A549 treated with AZD2906 at 1 μM for 4 hours (cell line): ENCODE measurements at places on chromosomes 1 and 21. TPM values are rescaled to one million over a fixed set of nuclear protein-coding genes. Genes with fewer than 3 reads are reported as not detected.

The PIGK gene
- 17.4 to 28.4 TPM (median 19.6 TPM) in 5 replicates for total RNA-seq

The PRDM16 gene
- total RNA-seq: 0.15 to 0.49 TPM (median 0.18 TPM) in 5 replicates

The SYT14 gene
- total RNA-seq: 0.03 to 0.09 TPM (median 0.07 TPM) in 5 replicates

The LCE2A gene
- not detected in 5 replicates for total RNA-seq

The GJB3 gene
- 10.4 to 19.8 TPM (median 16.5 TPM) in 5 replicates for total RNA-seq
